CD4-positive, alpha-beta T cell (primary cell): ENCODE measurements at places on chromosomes 2 and 18.

- no peak for DNase-seq
Measured at GRCh38 chr2:180276733-180277132, 269.6 kb upstream of the CWC22 start.

DNA sequence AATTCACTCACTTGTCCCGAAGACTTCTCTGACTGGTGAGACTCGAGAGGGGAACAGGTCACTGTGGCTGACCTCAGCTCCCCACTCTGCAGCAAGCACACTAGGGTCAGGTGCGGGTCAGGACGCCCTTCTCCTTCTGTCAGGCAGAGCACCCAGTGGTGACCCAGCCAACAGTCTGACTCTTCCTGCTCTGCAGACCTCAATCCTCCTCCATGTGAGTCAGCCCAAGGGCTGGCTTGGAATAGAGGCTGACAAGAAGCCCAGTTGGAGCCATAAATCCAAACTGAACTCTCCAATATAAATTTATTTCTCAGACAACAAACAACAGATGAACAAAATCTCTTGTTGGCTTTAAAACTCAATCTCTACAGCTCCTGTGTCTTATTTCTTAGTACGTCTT is 253.1 kb downstream of the SH3BP4 start:
- DNase-seq = no peak

DNA sequence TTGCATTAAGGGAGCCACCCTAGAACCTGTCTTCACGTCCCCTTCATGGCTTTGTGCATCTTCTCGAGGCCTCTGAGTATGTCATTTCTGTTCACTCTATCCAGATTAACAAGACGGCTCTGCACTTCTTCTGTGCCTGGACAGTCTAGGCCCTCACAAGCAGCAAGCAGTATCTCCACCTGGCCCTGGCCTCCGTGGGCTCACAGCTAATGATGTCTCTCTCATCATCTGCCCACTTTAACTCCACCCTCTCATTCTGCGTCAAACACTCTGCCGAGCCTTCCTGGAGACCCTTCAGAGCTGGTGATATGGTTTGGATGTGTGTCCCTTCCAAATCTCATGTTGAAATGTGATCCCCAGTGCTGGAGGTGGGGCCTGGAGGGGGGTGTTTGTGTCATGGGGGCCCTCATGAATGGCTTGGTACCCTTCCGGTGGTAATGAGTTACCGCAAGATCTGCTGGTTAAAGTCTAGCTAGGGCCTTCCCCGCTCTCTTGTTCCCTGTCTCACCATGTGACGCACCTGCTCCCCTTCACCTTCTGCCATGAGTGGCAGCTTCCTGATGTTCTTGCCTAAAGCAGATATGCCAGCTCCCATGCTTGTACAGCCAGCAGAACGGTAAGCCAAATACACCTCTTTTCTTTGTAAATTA is 132.5 kb upstream of the ID2 start:
- no peak for DNase-seq

- no peak for DNase-seq
Measured at GRCh38 chr18:28158083-28158581, 18.8 kb downstream of the CDH2 start.

DNA sequence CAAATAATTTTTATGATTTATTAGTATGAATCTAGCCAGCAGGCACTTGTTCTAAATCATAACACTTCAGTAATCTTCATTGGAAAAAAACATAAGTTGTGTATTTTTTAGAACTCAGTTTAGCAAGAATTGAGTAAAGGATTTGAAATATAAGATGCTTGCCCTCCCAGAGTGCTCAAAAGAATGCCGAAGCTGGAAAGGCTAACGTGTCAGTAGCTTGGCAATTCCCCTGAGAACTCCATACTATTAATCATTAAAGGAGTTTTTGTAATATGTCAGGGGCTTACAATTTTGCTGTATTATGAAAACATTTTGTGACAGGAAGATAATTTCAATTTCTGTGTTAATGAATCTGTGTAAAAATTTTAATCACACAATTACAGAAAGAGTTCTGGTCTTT is 122.7 kb downstream of the GULP1 start:
- no peak for DNase-seq

DNA sequence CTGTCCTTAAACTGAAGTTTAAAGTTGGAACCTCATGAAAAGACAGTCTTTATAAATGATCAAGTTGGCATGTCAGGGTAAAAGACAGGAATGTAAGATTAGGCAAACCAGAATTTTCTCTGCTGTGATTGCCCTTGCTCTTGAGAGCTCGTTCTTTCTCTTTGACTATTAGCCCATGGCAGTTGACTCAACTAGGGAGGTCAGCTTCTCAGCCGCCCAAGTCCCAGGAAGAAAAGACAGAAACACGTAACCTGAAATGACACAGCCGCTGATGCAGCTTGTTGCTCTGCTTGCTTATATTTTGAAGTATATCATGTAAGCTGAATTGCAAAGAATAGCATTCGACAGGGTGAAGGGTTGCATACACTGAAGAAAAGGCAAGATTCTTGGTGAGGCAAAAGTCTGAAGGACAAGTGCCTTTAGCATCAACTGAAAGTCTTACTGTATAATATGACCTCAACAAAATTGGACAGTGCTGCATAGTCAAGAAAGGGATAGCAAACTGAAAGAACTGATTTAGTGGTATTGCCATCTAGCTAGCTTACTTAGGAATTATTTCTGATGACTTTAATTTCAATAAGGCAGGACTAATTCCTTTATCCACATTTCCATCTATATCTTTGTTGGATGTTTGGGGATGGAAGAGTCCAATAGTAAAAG is 54.7 kb downstream of the ARHGAP15 start:
- DNase-seq = no peak

DNA sequence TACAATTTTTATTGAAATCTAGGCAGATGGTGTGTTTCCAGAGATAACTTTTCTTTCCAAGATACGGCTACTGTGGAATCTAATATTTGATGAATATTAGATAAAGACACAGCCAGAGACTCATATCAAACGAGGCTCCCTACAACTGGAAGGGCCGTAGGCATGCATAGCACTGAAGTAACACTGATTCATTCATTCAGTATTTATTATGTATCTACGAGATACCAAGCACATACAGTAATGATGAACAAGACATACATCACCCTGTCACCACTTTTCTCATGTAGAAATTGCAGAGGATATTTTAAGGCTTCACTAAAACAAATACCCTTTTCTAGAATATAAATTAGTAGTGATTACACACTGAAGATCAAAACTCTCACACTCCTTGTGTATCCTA is 74.5 kb downstream of the KCTD18 start:
- no peak for DNase-seq

DNA sequence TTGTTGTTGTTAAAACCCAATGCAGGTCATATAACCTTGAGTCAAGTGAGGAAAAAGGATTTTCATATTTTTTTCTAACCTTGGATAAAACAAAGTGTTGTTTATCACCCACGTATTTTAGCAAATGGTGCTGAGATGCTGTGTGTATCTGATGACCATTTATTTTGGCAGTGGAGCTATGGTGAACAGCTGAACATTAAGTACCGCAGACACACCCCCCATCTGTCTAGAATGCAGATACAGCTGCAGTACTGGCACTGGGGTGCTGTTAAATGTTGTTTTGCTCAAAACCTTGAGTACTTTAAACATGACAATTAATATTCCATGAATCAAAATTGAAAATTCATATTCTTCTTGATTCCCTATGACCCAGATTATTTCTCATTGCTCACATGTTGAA is 773.3 kb upstream of the SLC39A10 start:
- DNase-seq = no peak

GRCh38 chr2:151522556-151522955 is 112.9 kb downstream of the RIF1 start:
- no peak for DNase-seq

GRCh38 chr2:48306409-48307284 is 223.3 kb upstream of the STON1 start:
- DNase-seq = no peak

- DNase-seq = no peak
Measured at GRCh38 chr2:185433824-185434223, 304.8 kb upstream of the FSIP2 start.

DNA sequence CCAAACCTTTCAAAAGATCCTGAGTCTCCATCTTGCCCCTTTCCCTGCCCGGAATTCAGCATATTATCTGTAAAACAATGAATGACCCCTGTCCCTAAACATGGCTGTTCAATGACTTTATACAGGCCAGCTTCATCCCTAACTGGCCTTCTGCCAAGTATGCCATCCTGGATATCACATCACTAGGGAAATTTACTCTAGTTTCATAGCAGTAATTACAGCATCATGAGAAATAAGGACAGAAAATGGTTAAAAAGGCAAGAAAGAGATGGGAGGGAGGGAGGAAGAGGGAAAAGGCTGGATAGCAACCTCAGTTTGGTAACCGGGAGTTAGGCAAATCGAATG is 4.4 kb downstream of the MBOAT2 start:
- no peak for DNase-seq

- DNase-seq = no peak
Measured at GRCh38 chr18:730692-731091, 18.3 kb upstream of the ENOSF1 start.

DNA sequence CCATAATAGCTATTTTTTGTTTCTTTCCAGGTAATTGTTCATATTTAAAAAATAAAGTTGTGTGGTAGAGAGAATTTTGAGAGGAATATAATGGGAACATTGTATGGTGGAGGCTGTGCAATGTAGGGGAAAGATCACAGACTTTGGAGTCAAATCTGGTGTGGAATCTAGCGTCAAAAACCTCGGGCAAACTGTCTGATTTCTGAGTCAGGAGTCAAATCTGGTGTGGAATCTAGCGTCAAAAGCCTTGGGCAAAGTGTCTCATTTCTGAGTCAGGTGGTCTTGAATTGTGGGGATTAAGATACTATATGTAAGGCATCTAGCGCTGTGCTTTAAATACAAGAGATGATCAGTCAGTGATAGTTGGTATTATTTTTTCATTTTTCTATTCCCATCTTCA is 5.1 kb downstream of the PTPN4 start:
- DNase-seq = no peak

DNA sequence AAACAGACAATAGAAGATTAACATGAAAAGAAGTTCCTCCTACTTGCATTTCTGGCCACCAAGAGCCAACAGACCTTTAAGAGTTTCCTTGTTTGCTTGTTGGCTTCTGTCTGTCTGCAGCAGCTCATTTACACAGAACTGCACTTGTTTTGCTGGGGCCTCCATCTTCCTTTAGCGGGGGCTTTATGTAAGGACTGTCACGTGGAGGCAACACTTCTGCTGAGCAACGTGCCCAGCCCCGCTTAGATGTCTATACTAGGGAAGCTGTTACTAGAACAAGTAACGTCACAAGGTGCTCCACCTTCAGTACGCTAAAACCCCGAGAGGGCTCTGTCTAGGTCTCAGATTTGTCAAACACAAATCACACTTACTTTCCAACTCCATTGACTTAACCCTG is 104.3 kb upstream of the PXDN start:
- no peak for DNase-seq

DNA sequence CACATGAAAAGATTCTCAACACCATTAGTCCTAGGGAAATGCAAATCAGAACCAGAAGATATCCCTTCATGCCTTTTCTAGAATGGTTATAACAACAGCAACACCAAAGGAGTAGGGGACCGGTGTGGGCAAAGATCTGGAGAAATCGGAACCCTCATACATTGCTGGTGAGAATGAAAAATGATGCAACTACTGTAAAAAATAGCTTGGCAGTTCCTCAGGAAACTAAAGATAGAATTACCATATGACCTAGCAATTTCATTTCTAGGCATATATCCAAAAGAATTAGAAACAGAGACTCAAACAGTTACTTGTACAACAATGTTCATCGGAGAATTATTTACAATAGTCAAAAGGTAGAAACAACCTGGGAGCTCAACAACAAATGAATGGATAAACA is 29.2 kb upstream of the CDH7 start:
- DNase-seq = no peak

GRCh38 chr2:86790676-86791572 is at the start of gene CD8A:
Gene CD8A, minus strand, starts transcription at chr2:86790913. Its CDS starts 88 bp downstream, at chr2:86790825.
- no peak for DNase-seq

DNA sequence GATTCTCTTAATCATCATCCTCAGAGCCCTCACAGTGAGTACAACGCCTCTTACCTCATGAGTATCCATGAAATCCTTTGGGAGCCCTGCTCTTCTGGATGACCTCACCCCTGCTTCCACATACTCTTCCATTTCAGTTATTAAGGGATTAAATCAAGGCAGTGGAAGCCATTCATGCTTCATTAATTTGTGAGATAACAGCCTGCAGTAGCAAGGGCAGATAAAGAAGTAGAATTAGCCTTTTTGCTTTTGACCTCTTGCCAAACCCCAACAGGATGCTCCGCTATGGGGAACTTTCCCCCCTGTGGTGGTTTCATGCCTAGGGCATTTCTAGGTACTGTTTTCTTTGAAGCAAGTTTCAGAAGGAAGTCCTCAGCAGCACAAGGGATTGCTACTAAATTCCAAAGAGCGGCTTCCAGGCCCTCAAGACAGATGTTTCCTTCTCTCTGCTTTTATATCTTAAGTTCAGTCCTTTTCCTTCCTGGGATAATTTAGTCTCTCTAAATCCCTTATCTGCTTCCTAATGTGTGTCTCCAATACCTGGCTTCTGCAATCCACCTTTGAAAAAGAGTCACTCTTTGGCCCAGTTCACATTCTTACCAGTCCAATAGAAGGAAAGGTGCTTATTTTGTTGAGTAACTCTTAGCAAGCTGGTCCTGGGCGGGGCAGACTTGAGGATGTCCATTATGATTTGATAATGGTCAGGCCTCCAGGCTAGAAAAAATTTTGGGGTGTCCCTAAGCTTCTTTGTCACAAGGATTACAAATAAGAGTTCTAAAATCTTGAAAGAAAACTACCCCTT is 76.9 kb downstream of the MYO1B start:
- peak; percentile 43 for DNase-seq

DNA sequence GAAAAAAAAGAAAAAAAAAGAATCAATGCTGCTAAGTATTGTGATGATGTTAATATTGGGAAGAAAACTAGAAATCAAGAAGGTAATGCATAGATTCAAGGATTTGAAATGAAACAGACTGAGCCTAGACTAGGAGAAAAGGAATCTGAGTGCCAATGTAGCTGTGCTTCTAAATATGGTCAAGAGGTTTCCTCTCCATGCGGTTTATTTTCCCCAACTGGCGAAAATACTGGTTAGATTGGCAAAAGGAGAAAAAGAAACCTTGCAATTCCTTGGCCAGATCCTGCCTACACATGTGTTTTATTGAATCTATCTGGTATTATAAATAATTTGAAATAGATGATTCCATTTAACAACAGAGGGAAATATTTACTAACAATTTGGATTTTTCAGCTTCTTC is 5.7 kb downstream of the SCN3A start:
- no peak for DNase-seq

DNA sequence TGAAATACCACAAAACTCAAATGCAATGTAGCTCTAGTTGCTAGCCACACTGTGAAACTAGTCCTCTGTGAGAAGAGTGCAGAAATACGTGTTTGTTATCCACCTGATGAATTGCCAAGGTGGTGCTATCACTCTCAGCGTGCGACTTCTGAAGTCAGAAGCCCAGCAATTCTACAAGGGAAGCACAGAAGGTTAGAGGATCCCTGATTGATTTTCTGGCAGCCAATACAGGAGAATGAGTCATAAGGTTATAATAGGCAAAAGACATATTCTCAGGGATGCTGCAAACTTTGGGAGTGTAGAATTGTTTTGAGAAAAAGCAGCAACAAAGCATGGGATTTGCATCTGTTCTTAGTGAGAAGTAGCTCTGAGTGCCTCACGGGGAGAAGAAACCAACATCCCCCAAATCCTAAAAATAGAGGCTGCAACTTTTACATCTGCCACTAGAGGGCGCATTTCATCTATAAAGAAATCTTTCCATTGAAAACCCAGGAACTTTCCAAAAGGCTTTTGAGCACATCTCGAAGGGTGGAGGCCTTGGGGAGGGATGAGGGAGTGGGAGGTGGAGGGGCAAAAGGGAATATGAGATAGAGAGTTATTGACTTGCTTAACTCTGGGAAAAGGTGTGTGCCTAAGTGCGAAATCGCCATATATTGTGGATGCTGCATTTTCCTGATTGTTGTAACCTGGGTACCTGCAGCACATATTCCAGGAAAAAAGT is 78.0 kb downstream of the TMEM182 start:
- peak; percentile 44 for DNase-seq
